ENCODE measurements at places on chromosomes 7 and 10. TPM values are rescaled to one million over a fixed set of nuclear protein-coding genes. Genes with fewer than 3 reads are reported as not detected.

NPC1L1 gene
- 0.13 TPM for total RNA-seq

CAMK2B gene
- 87.2 TPM for total RNA-seq

MYH16 gene
- total RNA-seq: not detected

WNT2 gene
- not detected for total RNA-seq

VIM gene
- 364 TPM for total RNA-seq

CLDN3 gene
- total RNA-seq: not detected

EIF5AL1 gene
- total RNA-seq: 0.13 TPM

CNTNAP2 gene
- 0.48 TPM for total RNA-seq

STEAP2 gene
- total RNA-seq: 10.5 TPM

GIMAP8 gene
- total RNA-seq: 14.4 TPM
